NCI-H1694 treated with DMSO at 0.1 percent for 48 hours (cell line): ENCODE measurements at places on chromosomes 6 and 20.

DNA sequence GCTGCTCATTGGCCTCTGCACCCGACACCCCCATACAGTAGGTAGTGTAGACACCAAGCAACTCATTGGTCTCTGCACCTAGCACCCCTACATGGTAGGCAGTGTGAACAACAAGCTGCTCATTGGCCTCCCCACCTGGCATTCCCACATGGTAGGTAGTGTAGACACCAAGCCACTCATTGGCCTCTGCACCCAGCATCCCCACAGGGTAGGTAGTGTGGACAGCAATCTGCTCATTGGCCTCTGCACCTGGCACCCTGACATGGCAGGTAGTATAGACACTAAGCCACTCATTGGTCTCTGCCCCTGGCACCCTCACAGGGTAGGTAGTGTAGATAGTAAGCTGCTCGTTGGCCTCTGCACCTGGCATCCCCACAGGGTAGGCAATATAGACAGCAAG, 226.0 kb downstream of the SLC24A3 start:
- no peak for DNase-seq

DNA sequence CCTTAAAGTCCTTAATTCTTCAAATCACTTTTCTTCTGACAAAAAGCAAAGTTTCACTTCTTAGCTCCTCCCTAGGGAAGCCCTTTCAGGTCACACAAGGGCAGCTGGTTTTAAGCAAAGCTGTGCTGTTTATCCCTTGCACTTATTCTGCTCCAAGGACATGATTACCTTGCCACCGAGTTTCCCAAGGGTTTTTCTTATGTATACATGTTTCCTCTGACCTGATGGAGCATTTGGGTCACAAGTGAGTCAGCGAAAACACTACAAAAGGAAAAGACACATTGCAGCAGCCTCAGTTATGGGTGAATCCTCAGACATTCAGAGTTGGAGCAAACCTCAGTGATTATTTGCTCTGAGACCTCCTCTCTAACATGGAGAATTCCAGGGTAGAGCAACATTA, 26.6 kb upstream of the ILRUN start:
- no peak for DNase-seq

GRCh38 chr6:30776390-30777154, 32.2 kb upstream of the IER3 start:
- DNase-seq, result no peak

DNA sequence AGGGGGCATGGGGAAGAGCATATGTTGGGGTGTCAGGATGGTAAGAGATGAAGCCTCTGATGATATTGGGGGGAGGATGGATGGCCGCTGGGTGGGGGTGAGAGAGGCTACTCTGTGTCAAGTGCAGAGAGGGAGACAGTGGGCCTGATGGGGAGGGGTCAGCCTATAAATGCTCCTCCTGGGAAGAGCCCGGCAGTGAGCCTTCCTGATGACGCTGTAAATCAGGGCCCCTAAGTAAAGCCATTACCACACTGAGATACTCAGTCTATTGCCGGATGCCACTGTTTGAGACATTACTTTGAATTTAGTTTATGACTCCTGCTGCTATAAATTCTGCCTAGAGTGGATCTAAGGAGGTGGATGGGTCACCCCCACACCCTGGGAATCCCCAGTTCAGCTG, 28.1 kb downstream of the LRFN2 start:
- DNase-seq, result no peak

GRCh38 chr6:169161572-169162167, 92.0 kb downstream of the THBS2 start:
- no peak for DNase-seq

- DNase-seq, result peak; percentile 40
These were observed 338.7 kb downstream of the PREX1 start for GRCh38 chr20:48489046-48489463.

DNA sequence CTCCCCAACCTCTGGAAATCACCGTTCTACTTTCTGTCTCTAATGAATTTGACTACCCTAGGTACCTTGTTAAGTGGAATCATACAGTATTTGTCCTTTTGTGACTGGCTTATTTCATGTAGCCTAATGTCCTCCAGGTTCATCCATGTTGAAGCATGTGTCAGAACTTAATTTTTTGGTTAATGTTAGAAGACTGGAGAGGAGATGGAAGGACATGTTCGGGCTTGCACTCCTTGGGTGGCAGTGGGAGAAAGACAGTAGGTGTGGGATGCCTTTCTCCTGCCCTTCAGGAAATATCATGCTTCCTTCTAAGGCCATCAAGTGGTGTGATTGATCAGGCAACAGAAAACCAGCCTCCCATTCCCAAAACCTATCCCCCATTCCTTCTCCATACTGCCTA, 61.1 kb upstream of the RNF144B start:
- no peak for DNase-seq
